ENCODE measurements at places on chromosomes 1 and 21.

DNA sequence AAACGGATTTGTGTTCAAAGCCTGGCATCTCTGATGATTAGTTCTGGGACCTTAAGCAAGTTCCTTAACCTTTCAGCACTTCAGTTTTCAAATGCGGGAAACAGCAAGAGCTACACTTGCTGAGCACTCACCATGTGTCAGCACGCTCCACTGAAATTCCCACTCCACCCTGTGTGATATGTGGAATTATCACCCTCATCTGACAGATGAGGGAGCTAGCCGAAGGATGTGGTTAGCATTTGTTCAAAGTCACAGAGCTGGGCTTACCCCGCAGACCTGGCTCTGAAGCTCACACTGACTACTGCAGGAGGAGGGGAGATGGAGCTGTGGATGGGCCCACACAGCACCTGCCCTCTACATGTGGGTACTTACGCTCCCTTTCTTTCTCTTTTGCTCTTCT, 29.1 kb downstream of the IL12RB2 start:
- H3K4me3 ChIP-seq: peak overlapping the region; percentile 80
- no peak for ATAC-seq
- no peaks in the 10 kb centered on the region for H3K27me3 ChIP-seq
- H3K36me3 ChIP-seq: peaks cover 97% of the 10 kb centered on the region
- peaks cover 67% of the 10 kb centered on the region for H3K4me1 ChIP-seq

- no peak overlapping the region for H3K27ac ChIP-seq
- no peaks in the 10 kb centered on the region for H3K4me1 ChIP-seq
- no peak overlapping the region for H3K4me3 ChIP-seq
- no peaks in the 10 kb centered on the region for H3K27me3 ChIP-seq
- no peak for ATAC-seq
- no peaks in the 10 kb centered on the region for H3K36me3 ChIP-seq
Measured at GRCh38 chr1:228778466-228778865, 43.2 kb downstream of the RHOU start.

GRCh38 chr1:40834968-40835545, 27.1 kb downstream of the CITED4 start:
- H3K27me3 ChIP-seq: no peaks in the 10 kb centered on the region
- no peak overlapping the region for H3K4me3 ChIP-seq
- no peak for ATAC-seq
- H3K4me1 ChIP-seq: no peaks in the 10 kb centered on the region
- no peaks in the 10 kb centered on the region for H3K36me3 ChIP-seq
- peak overlapping the region; percentile 60 for H3K27ac ChIP-seq

DNA sequence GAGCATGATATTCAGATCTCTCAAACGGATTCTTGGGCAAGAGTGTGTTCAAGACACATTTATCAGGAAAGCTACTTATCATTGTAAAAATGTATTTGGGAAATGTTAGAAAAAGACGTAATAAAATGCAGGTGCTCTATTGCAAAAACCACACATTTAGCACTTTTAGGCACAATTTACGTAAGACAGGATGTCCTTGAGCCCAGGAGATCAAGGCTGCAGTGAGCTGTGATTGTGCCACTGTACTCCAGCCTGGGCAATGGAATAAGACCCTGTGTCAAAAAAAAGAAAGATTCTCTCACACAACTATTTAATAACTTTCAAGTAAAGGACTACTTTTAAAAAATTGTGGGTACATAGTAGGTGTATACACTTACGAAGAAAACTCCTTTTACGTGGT, 18.4 kb downstream of the SLC25A33 start:
- H3K4me3 ChIP-seq: no peak overlapping the region
- peaks cover 6% of the 10 kb centered on the region for H3K4me1 ChIP-seq
- peaks cover 76% of the 10 kb centered on the region for H3K36me3 ChIP-seq
- no peaks in the 10 kb centered on the region for H3K27me3 ChIP-seq
- H3K27ac ChIP-seq: no peak overlapping the region

- H3K27ac ChIP-seq: no peak overlapping the region
- no peak overlapping the region for H3K4me3 ChIP-seq
- no peaks in the 10 kb centered on the region for H3K27me3 ChIP-seq
- no peaks in the 10 kb centered on the region for H3K36me3 ChIP-seq
- no peak for ATAC-seq
Measured at GRCh38 chr1:104807590-104807989, 1057.9 kb downstream of the AMY1C start.

DNA sequence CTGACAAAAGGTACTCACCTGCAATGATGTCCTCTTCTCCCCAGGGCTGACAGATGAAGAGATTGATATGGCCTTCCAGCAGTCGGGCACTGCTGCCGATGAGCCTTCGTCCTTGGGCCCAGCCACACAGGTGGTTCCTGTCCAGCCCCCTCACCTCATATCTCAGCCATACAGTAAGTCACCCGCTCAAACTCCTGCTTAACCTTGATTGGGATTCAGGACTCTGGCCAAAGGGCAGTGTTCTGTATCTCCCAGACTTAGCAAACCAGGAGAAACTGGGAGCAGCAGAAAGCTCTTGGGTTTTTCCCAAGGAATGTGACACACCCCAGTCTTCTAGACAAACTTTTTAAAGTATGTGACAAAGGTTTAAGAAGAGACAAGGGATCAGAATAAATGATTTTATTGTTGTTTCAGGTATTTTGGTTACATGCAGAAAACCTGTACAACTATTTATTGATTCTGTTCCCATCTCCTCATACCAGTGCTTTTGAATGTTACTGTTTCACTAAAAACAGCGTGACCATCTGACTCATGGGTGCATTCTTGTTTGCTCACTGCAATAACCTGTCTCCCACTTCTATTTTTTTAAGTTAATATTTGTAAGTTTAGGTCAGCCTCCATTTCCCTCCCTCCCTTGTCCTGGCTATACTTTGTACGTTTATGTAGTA, 124.6 kb downstream of the PEX14 start:
- no peaks in the 10 kb centered on the region for H3K27me3 ChIP-seq
- H3K4me3 ChIP-seq: no peak overlapping the region
- H3K36me3 ChIP-seq: peaks cover 31% of the 10 kb centered on the region

DNA sequence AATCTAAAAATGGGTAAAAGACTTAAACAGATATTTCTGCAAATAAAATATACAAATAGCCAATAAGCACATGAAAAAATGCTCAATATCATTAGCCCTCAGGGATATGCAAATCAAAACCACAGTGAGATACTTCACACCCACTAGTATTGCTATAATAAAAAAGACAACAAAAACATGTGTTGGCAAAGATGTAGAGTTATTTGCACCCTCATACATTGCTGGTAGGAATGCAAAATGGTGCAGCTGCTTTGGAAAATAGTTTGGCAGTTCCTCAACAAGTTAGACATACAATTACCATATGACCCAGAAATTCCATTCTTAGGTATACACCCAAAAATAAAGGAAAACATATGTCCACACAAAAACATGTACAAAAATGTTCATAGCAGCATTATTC, 30.2 kb downstream of the ZZZ3 start:
- H3K36me3 ChIP-seq: peaks cover 55% of the 10 kb centered on the region
- H3K4me3 ChIP-seq: no peak overlapping the region
- no peak overlapping the region for H3K27ac ChIP-seq
- H3K27me3 ChIP-seq: no peaks in the 10 kb centered on the region
- no peak for ATAC-seq
- peaks cover 23% of the 10 kb centered on the region for H3K4me1 ChIP-seq

DNA sequence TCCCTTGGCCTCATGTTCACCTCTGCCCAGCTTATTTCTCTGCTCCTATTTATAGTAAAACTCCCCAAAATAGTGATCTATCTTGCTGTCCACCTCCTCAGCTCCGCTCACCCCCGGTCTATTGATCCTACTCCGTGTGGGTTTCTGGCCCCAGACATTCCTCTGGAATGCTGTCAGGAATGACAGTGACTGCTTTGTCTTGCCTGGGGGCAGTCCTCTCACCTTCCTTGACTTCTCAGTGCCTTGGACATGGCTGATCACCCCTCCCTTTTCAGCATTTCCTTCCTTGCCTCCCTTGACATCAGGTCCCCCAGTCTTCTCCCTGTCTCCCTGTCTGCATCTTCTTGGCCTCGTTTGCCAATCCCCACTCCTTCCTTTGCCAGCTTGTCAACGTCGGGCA, 108.1 kb upstream of the BACE2 start:
- H3K36me3 ChIP-seq: no peaks in the 10 kb centered on the region
- H3K4me1 ChIP-seq: no peaks in the 10 kb centered on the region
- no peak overlapping the region for H3K27ac ChIP-seq
- ATAC-seq: no peak
- H3K4me3 ChIP-seq: no peak overlapping the region
- H3K27me3 ChIP-seq: peaks cover 18% of the 10 kb centered on the region

- no peaks in the 10 kb centered on the region for H3K27me3 ChIP-seq
- no peak overlapping the region for H3K27ac ChIP-seq
- no peaks in the 10 kb centered on the region for H3K36me3 ChIP-seq
- peak overlapping the region; percentile 38 for H3K4me3 ChIP-seq
- H3K4me1 ChIP-seq: no peaks in the 10 kb centered on the region
- peak; percentile 32 for ATAC-seq
Measured at GRCh38 chr1:2314803-2315673, 76.3 kb downstream of the MORN1 start.

- no peaks in the 10 kb centered on the region for H3K27me3 ChIP-seq
- no peak overlapping the region for H3K4me3 ChIP-seq
- ATAC-seq: no peak
- no peak overlapping the region for H3K27ac ChIP-seq
Measured at GRCh38 chr1:222250376-222250775, 297.5 kb downstream of the HHIPL2 start.

DNA sequence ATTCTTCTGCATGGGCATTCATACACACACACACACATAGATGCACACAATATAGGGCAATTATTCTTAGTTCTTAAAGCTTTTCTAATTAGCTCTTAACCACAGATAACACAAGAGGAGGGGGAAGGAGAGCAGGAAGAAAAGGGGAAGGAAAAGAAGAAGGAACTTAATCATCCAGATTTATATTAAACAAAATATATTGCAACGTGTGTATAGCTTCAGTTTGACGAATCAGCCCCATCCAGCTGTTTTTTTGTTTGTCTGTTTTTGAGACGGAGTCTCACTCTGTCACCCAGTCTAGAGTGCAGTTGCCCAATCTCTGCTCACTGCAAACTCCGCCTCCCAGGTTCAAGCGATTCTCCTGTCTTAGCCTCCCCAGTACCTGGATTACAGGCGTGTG, 21.7 kb upstream of the ANKRD13C start:
- H3K27me3 ChIP-seq: no peaks in the 10 kb centered on the region
- no peak overlapping the region for H3K27ac ChIP-seq
- no peaks in the 10 kb centered on the region for H3K4me1 ChIP-seq
- ATAC-seq: no peak
- no peak overlapping the region for H3K4me3 ChIP-seq

DNA sequence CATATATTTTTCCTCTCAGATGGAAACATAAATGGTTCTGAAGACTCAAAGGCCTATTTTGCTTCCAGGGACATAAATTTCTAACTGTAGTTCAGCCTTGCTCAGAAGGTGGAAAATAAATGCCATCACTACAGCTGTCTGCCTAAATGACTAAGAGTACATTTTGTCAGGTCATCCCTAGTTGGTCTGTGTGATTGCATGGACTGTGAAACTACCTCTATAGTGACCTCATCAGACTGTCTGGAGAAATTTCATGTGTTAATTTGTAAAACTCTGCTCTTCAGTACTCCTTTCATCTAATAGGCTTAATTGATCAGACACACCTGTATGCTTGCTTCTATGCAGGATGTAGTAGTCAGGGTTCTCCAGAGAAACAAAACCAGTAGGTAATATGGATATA, 886.9 kb downstream of the AMY1C start:
- no peak overlapping the region for H3K27ac ChIP-seq
- H3K27me3 ChIP-seq: no peaks in the 10 kb centered on the region
- no peaks in the 10 kb centered on the region for H3K4me1 ChIP-seq
- no peak for ATAC-seq

- H3K27me3 ChIP-seq: peaks cover 4% of the 10 kb centered on the region
- no peak overlapping the region for H3K27ac ChIP-seq
- H3K36me3 ChIP-seq: no peaks in the 10 kb centered on the region
- no peaks in the 10 kb centered on the region for H3K4me1 ChIP-seq
- peak; percentile 84 for ATAC-seq
Measured at GRCh38 chr1:20102875-20103274, 16.5 kb downstream of the PLA2G2D start.

Measured in activated T-helper 17 cell treated with anti-CD3 and anti-CD28 coated beads, Interleukin-2, amount 50 U/mL, for 72 hours (primary cell).